Lung (tissue), 17 donors: ENCODE measurements at places on chromosomes 1 and 21. TPM values are rescaled to one million over a fixed set of nuclear protein-coding genes. Genes with fewer than 3 reads are reported as not detected.

- no peak for DNase-seq
Observed at GRCh38 chr1:164701189-164701761, 142.3 kb downstream of the PBX1 start.

- DNase-seq, result no peak
Observed at GRCh38 chr1:215631040-215631439, 63.9 kb downstream of the KCTD3 start.

MYCL gene
- polyA plus RNA-seq, result 2.7 TPM

GRCh38 chr1:46812065-46812963 is 13.5 kb downstream of the CYP4B1 start:
- DNase-seq, result no peak

- peak; percentile 94 for DNase-seq
Observed at GRCh38 chr1:2192031-2192995, 2.3 kb downstream of the FAAP20 start.
